ENCODE measurements at places on chromosomes 2 and 18.

- no peak overlapping the region for H3K27ac ChIP-seq
- no peaks in the 10 kb centered on the region for H3K27me3 ChIP-seq
- no peaks in the 10 kb centered on the region for H3K36me3 ChIP-seq
- H3K4me1 ChIP-seq = no peaks in the 10 kb centered on the region
- H3K4me3 ChIP-seq = no peak overlapping the region
Measured at GRCh38 chr2:12819721-12820120, 103.0 kb downstream of the TRIB2 start.

GRCh38 chr2:236896688-236897087 is 189.0 kb upstream of the COPS8 start:
- no peaks in the 10 kb centered on the region for H3K4me1 ChIP-seq
- no peaks in the 10 kb centered on the region for H3K36me3 ChIP-seq
- no peak overlapping the region for H3K27ac ChIP-seq
- no peak for DNase-seq

GRCh38 chr18:80258640-80259039 is 11.3 kb upstream of the PARD6G start:
- no peak overlapping the region for H3K27ac ChIP-seq
- no peaks in the 10 kb centered on the region for H3K27me3 ChIP-seq
- no peaks in the 10 kb centered on the region for H3K36me3 ChIP-seq
- no peak overlapping the region for H3K4me3 ChIP-seq
- H3K4me1 ChIP-seq = no peaks in the 10 kb centered on the region
- no peak for DNase-seq

DNA sequence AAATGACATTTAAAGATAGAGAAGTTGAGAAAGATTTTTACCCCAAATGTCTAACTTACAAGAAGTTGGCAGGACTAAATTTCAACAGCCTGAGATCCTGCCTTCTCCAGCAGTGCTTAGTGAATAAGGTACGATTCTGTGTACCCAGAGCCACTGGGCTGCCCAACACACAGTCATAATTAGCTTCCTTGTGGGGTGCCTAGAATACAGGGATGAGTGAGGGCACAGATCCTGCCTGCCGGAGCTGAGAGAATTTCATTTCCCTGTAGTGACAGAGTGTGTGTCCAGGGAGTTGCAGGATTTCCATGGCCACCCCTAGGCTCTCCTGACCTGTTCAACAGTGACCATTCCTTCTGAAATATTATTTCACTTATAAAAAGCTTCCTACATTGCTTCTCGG is 27.0 kb downstream of the GREB1 start:
- H3K27ac ChIP-seq = no peak overlapping the region
- H3K36me3 ChIP-seq = no peaks in the 10 kb centered on the region
- H3K4me1 ChIP-seq = no peaks in the 10 kb centered on the region
- no peak for DNase-seq
- H3K4me3 ChIP-seq = no peak overlapping the region

Data from effector memory CD4-positive, alpha-beta T cell (primary cell).